Stimulated activated CD4-positive, alpha-beta T cell treated with anti-CD3 and anti-CD28 coated beads, Interleukin-2, amount 100 ng/mL, for 24 hours (primary cell): ENCODE measurements at places on chromosomes 7 and 10.

DNA sequence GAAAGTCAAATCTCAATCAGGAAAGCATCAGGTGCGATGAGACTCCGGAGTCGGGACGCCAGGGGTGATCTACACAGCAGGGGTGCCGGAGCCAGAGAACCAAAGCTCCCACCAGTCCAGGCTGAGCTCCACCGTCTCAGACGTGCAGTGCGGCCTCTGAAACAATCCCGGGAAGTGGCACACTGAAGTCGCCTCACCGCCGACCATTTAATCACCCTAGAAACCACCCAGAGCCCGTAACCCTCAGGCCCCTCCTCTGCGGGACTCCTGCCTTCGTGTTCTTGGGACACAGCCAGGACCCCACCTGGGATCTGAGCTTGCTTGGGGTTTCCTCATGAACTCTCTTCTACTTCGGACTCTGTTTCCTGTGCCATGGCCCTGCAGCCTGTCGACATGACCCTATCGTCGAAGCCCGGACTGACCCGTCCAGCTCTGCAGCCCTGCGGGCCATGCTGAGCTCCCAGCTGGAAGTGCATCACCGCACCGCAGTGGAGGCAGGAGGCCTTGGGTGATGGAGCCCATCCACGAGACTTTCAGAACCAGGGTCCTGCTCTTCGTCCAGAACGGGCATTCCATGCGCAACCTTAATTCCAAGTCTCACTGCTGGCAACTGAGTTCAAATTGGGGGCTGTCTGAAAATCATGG, 266.4 kb downstream of the PTPRN2 start:
- DNase-seq, result no peak

GRCh38 chr7:22997871-22998518, 15.9 kb downstream of the HYCC1 start:
- no peak for DNase-seq

DNA sequence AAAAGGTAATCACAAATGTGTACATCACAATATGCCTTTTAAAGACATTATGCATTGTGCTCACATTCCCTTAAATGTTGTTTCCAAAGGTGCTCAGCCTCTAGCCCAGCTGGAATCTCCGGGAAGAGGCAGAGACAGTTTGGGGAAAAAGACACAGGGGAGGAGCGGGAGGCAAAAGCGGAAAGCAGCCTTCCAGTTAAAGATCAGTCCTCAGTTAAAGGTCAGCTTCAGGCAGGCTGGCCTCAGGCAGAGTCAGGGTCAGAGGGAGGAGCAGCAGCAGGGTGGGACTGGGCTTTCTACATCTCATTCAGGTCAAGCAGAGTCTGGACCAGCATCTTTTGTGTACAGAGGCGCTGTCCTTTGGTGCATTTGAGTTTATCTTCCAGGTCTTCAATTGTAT, 18.6 kb downstream of the ST7 start:
- no peak for DNase-seq

DNA sequence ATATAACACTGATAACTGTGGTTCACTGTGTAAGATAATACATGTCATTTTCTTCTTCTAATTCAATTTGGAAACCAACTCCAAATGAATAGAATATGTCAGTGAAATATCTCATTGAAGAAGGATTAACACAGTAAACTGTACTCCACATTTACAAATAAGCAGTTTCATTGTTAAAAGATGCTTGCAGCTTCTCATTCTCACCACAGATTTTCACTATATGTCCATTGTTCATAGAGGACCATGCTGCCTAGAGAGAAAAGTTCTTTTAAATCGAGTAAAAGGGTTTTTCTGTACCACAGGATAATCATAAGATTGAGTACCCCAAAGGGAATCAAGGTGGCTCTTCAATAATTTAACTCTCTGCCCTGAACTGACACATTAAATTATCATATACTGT, 165.5 kb downstream of the LRRN3 start:
- DNase-seq, result no peak

- no peak for DNase-seq
Observed at GRCh38 chr10:33286157-33286934, 48.1 kb downstream of the NRP1 start.

- no peak for DNase-seq
Observed at GRCh38 chr7:101129603-101130117, 2.8 kb downstream of the SERPINE1 start.

DNA sequence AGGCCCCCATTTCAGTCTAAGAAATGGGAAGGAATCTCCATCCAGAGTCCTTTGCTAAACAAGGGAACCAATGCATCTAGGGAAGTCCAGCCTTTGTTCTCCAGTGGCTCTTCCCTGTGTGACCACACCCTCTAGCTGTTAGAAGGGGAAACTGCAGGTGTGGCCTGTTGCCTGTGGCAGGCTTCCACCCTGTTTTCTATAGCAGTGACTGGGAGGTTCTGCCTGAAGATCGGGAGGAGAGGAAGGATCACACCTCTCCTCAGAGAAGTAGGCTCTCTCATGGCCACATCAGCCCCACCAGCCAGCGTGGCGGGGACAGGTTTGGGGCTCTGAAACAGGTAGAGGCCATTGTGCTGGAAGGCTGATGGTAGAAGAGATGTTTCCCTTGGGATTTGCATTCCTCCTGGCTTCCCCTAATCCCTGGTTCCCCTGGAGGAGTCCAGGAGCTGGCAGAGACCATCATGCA, 47.7 kb upstream of the TRIM8 start:
- DNase-seq, result peak; percentile 22

GRCh38 chr7:5605775-5606634, 175.5 kb downstream of the RNF216 start:
- no peak for DNase-seq

- no peak for DNase-seq
Observed at GRCh38 chr7:102221961-102222360, 64.7 kb upstream of the SH2B2 start.

DNA sequence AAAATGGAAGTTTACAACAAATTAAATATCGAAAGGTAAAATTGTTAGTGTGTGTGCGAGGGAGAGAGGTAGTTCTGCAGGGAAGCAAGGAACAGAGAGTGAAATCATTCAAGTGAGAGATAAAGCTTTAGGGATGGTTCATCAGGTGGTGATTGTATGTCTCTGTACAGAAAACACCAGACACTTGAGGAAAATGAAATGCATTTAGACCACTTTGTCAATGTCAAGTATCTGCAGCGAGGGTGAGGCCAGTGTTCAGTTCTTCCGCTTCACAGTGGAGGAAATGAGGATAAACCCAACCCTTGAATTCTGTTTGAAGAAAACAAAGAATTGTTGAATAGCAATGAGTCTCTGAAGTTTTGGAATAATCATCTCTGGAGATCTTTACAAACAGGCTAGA, 14.4 kb upstream of the ITGB1 start:
- no peak for DNase-seq

GRCh38 chr10:90779548-90779947, 78.3 kb downstream of the HTR7 start:
- no peak for DNase-seq

DNA sequence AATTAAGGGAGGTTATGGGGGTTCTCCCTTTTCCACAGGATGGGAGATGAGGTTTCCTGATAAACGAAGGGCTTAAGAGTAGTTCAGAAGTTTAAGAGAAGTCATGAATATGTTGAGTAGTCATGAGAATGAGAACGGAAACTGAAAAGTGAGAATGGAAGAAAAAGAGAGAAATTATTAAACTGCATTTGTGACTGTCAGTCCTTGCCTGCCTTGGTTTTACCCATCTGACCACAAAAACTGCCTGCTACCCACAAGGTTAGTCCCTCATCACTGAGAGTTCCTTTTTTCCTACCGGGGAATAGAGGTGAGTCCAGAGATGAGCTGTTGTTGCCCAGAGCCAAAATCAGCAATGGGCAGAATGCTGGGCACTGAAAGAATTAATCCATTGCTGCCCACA, 174.1 kb upstream of the BET1 start:
- DNase-seq, result peak; percentile 0

DNA sequence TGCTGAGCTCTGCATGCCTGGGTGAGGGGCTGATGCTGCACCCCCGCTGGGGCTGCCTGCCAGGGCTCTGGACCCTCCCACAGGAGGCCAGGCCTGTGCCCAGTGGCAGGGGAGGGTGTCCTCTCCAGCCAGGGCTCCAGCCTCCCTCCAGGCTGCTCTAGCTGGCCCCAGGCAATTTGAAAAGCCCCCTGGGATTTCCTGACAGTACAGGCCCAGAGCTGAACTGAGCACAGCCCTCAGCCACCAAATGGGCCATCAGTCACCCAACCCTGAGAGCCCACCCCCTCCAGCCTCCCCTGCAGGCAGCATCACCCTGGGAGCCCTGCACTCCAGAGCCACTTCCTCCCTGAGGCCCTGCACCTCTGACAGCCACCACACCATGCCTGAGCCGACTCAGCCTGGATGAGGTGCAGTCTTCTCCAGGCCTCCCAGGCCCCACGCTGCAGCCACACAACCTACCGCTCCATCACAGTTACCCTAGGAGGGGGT, 101.8 kb upstream of the RET start:
- no peak for DNase-seq

DNA sequence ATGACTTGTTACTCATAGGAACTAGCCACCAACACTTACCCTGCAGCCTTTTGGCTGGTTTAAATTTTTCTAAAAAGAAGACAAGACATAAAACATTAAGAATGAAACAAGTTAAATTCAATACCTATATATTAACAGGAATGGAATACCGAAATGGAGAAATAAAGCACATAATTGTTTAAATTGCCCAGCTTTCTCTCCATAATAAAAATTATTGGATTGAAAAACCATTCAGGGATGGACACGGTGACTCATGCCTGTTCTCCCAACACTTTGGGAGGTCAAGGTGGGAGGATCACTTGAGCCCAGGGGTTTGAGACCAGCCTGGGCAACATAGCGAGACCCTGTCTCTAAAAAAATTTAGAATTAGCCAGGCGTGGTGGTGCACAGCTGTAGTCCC, 179.4 kb upstream of the MKLN1 start:
- DNase-seq, result no peak

GRCh38 chr10:11758527-11759236, 16.5 kb downstream of the ECHDC3 start:
- DNase-seq, result no peak

GRCh38 chr10:110087682-110088081, 79.9 kb downstream of the ADD3 start:
- no peak for DNase-seq

DNA sequence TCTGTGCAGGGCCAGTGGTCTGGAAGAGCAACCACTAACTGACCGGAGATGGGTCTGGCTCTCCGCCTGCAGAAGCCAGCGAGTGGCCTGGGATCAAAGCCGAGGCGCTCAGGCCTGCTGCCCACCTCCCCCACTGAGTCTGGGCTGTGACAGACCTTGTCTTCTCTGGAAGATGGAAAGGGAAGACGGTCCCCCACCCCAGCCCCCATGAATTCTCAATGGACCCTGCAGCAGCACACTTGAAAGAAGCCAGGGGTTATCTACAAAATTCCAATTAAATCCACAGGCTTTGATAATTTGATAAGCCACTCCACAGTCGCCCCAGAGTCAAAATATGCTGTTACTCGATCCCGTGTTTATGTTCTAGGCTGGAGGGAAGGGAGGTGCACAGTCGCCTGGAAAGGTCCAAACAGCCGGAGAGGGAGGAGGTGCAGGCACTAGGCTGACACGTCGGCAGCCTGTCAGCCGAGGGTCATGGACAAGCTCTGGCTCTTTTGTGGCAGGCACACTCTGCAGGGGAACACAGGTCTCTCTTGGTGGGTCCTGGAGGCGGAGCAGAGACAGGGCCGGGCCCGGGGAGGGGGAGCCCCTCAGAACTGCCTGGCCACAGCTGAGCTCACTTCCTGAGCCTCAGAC, 134.9 kb downstream of the SH3PXD2A start:
- no peak for DNase-seq

DNA sequence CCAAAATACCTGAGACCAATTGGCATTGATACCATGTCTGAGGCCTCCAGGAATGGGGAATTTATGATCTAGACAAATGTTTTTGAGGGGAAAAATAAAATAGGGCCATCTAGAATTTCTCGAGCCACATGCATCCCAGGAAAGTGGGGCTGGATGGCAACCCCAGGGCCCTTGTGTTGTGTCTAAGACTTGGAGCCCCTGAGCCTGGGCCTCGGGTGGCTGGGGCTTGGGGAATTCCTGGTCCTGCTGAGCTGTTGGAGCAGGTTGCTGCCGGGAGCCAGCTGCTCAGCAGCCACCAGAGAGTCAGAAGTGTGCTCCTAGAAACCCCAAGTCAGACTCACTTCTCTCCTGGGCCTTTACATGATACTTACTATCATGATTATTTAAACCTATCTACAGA, 172.9 kb downstream of the WDR37 start:
- DNase-seq, result no peak

DNA sequence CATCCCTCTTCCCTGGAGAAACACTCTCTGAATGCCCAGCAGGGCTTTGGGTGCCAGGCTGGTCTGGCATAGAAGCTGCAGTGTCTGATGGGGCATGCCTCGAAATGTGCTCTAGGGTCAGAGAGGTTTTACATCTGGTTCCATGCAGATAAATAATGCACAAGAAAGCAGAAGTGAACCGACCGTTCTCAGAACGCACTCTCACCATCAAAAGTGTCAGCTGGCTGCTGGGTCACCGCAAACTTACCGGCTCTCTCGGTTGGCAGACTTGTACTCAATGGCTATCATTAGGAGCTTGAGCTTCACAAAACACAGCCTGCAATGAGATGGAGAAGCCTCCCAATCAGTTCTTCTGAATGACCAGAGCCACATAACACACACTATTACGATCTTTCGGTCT, 610.0 kb downstream of the KCNMA1 start:
- no peak for DNase-seq

- DNase-seq, result no peak
Observed at GRCh38 chr10:83927166-83927565, 212.1 kb upstream of the GHITM start.

GRCh38 chr10:122301055-122301810, 30.1 kb downstream of the BTBD16 start:
- DNase-seq, result no peak

GRCh38 chr10:10946801-10947200, 70.9 kb upstream of the CELF2 start:
- DNase-seq, result no peak

GRCh38 chr10:31508882-31509281, 189.9 kb downstream of the ZEB1 start:
- DNase-seq, result no peak

DNA sequence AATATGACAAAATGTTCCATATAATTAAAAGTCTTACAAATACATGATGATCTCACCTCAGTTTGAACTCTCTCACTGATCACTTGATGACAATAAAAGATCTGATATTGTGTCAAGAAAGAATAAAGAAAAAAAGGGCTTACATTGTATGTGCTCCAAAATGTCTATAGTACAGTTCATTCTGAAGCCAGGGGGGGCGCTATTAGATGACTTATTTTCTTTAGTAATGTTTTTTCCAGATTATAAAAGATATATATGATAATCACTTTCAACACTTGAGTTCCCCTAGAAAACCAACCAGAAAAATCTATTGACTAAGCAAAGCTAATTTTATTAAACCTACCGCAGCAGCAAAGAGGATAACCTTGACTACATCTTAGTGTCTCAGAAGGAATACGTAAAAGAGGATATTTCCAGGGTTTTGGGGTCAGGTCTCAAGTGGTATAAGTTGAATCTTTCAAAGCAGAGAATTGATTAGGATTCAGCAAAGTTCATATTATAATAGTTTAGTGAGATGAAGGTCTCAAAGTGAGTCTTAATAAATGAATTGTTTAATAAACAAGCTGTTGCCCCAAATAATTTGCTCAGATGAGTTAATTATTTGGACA, 55.8 kb downstream of the PTN start:
- DNase-seq, result no peak
